Fibroblast of pulmonary artery (primary cell): ENCODE measurements at places on chromosomes 7 and 10.

DNA sequence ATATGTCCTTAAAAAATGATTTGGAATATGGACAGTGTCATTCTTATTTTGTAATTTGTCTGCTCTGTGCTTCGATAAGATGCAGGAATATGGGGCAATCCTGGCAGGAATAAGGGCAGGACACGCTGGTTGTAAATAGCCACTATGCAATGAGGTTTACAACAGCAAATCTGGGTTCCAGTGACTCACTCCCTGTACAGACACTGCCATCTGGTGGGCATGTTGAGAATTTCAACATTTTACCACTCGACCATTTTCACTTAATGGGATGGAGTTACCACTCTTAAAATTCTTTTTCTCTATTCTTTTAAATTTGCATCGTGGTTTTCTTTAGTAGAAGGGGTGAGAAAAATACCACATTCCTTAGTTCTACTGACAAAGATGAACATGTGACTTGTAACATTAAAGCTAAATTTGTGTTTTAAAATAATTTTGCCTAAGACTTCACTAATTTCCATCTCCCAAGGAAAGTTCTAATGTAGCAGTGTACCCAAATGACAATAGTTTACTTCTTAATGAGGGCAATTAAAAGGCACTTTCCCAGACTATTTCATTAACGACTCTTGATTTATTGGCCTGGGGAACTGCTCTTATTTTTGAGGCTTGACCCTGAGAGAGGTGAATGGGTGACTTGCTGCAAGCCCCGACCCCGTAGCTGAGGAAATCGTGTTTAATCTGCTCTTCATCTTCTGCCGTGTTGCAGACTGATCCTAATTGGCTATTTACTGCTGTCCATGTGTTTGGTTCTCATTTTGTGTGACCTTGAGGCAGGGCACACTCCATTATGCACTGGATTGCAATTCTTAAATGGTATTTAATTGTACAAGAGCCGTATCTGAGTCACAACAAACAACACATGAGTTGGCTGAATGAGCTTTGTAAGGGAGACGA lies 173.6 kb upstream of the IMMP2L start:
- DNase-seq, result peak; percentile 89

- peak; percentile 69 for DNase-seq
These were observed 12.3 kb downstream of the ZYX start for GRCh38 chr7:143393267-143394041.

DNA sequence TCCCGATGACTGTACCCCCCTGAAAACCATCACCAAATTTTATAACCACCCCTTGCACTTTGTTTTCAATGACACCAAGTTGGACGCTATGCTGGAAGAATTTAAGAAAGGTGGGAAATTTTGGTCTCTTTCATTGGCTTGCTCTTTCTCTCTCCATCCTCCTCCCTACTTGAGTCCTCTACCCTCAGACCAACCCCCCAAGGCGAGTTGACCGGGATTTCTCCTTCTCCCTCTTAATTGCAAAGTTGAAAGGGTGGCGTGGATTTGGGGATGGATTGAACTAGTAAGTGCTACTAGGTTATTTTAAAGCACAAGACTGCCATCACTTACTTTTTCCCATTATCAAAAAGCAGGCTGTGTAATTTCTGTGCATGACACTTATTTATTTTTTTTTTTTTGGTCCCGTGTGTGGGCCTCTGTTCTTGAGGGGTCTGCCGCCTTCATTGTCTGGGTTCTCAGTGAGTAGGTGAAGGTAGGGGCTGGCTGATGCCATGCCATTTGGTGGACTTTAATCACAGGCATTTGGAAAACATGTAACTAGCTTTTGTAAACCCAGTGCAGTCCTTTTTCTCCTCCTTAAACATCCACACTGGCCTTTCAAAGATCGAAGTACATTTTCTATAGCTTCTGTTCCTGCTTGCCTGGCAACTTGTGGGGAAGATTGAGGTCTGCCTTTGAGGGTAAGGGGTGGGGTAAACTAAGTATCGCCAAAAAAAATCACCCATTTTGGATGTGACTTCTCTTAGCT lies 2.1 kb downstream of the CNNM2 start:
- no peak for DNase-seq

- DNase-seq, result no peak
These were observed 197.4 kb downstream of the RNLS start for GRCh38 chr10:88385601-88386203.

GRCh38 chr7:157429680-157430224 lies 92.9 kb downstream of the DNAJB6 start:
- no peak for DNase-seq

GRCh38 chr10:44651834-44652233 lies 259.3 kb upstream of the TMEM72 start:
- peak; percentile 53 for DNase-seq

DNA sequence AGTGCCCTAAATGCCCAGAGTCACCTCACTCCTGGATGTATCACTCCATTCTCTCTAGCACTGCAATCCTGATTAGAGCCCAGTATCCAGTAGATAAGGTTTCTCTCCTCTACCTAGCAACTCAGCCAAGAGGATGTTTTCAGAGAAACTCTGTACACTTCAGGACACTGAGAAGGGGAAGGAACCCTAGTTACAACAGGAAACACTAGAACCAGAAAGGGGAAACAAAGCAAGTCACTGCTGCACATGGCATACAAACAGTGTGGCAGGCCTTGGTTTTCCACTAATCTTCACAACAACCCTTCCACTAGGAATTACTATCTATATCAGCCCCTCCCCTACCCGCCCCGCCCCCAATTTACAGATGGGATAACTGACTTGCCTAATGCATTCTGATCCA lies 1.6 kb downstream of the FAM204A start:
- no peak for DNase-seq

DNA sequence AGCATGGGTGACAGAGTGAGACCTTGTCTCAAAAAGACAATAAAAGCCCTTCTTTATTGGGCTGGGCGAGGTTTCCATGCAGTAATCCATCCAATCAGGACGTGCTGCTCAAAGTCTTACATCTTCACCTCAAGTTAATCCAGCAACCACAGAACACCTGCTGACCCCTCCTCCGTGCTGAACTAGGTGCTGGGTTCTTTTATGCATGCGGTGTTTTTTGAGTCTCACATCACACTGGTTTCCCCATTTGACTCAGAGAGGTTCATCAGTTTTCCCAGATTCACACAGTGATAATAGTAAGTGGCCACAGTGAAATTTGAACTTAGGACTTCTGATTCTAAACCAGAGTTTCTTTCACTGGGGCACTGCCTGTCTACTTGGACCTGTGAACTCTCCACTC lies 58.3 kb upstream of the GTF2I start:
- no peak for DNase-seq
